ENCODE measurements at places on chromosomes 5 and 9.

DNA sequence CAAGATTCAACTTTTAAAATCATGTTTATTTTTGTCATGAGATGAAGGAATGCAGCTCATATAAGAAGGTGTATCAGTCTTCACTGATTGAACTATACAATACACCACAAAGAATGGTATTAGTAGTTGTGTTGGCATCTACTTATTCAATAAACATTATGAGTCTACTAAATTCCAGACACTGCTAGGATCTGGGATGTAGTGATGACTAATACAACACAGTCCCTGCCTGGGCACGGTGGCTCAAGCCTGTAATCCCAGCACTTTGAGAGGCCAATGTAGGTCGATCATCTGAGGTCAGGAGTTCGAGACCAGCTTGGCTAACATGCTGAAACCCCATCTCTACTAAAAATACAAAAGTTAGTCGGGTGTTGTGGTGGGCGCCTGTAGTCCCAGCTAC lies 171.4 kb upstream of the NFIB start:
- DNase-seq = no peak

DNA sequence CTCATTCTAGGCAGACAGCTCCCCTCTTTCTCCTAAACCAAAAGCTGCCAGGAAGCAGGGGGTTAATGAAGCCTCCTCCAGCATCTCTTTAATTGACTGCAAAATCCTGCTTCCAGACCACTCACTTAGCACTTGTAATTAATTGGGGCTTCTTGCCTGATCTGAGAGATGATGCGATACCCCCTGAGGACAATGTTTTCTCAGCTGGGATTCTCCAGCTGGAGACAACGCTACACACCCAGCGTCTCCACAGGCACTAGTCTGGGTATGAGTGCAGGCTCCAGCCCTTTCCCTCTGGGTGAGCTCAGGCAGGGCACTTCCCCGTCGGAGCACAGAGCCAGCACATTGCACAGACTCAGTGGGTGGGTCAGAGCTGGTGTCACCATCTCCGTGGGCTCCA lies 16.1 kb downstream of the CPLX2 start:
- DNase-seq = no peak

- no peak for DNase-seq
Measured at GRCh38 chr9:95007226-95007869, 280.8 kb downstream of the AOPEP start.

DNA sequence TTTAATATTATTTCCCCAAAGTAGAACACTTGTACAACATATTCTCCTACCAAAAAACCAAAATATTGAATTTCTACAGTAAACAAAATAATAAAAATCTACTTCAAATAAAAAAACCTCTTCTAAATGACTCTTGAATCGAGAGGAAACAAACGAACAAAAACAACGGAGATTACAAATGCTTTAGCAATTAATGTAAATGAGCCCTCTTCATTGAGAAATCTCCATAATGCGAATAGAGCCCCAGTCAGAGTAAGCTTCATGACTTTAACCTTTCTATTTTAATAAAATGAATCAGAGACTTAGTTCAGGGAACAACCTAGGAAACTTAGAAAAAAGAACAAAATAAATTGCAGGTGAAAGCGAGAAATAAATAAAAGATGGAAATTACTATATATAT lies 129.3 kb upstream of the SEMA6A start:
- no peak for DNase-seq

- no peak for DNase-seq
Measured at GRCh38 chr9:28915202-28915930, 1342.1 kb upstream of the C9orf72 start.

- DNase-seq = no peak
Measured at GRCh38 chr5:107455111-107455544, 215.6 kb downstream of the EFNA5 start.

All from stimulated activated CD8-positive, alpha-beta memory T cell treated with anti-CD3 and anti-CD28 coated beads, Interleukin-4, amount 100 ng/mL, for 1 hour (primary cell).